NCI-H1694 (cell line): ENCODE measurements at places on chromosomes 12 and 14.

DNA sequence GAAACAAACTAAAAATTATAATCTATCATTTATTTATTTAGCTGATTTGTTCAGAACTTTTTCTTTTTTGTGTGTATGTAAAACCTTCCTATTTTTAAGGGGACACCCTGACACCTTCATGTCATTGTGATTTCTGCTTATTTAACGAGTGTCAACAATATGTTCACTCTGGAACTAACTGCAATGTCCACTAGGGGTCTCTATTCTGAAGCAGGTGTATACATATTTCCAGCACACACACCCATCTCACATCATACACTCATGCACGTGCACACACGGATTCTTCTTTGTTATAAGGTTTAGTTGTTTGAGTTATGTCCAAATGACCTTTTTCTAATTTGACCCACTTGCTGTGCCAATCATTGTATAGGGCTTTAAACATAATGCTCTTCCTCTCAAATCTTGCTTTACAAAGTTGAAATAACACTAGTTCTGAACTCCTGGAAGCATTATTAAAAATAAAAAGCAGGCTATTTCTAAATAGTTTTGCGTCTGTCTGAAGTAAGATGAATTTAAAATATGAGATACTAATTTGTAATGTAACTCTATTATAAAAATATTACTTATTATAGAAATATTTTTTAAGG, 15.5 kb downstream of the E2F7 start:
- DNase-seq = peak; percentile 68

DNA sequence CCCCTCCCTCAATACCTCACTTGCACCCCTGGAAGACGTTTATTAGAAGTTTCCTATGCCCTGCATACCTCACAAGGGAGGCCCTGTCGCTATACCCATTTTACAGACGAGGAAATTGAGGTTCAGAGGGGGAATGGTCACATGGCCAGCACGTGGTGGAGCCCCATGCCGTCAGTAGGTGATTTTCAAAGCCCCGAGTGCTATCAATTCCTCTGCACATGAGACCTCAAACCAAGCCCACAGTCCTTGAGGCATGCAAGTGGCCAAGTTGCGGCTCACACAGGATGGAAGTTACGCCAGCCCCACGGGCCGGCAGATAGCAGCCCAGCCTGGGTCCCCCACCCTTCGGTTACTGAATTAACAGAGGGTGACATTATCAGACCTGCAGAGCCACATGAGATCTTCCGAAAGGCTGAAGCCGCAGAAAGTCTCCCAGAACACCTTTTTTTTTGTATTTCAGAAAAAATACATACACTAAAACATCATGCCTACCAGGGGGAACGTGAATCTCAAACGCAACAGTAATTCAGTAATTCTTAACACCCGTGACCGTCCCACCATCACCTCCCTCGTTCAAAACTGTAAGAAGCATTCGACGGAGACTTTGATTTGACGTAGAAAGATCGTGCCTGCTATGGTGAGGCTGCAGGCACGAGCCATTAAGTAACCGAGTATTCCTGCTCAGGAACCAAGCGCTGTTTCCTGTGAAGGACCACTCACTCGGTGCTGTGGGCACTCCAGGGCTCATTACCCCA, 129.0 kb downstream of the RFLNA start:
- no peak for DNase-seq

- no peak for DNase-seq
Measured at GRCh38 chr12:52524241-52524897, 4.2 kb upstream of the KRT5 start.

DNA sequence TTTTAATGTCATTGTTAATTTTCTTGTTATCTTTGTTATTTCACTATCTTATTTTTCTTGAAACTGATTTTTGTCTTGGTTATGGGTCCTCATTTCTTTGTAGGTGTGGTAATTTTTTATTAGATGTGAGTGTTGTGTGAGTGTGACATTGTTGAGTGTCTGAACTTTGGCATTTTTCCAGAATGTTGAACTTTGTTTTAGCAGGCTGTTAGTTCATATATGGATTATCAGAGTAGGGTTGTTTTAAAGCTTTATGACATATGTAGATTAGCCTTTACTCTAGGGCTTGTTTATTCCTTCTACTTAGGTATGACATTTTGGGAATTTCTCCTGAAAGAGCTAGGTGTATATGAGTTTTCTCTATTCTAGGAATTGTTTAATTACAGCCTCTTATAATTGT, 103.9 kb downstream of the ARID2 start:
- DNase-seq = no peak

- DNase-seq = no peak
Measured at GRCh38 chr14:87874676-87875075, 118.3 kb downstream of the GALC start.

DNA sequence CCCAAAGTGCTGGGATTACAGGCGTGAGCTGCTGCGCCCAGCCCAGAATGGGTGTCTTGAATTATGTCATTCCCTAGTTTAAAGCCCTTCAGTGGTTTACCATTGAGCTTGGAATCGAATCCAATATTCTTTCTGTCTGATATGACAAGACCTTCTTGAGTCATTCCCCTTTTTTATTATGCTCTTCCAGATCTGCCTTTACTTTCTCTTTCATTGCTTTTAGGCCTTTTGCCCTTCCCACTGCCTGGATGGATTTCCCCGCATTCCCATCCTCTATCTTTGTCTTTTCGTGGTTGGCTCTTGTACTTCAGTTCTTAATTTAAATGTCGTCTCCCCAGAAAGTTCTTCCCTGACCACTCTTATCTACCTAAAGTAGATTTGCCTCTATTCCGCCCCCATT, 1.6 kb downstream of the TRAFD1 start:
- DNase-seq = no peak

DNA sequence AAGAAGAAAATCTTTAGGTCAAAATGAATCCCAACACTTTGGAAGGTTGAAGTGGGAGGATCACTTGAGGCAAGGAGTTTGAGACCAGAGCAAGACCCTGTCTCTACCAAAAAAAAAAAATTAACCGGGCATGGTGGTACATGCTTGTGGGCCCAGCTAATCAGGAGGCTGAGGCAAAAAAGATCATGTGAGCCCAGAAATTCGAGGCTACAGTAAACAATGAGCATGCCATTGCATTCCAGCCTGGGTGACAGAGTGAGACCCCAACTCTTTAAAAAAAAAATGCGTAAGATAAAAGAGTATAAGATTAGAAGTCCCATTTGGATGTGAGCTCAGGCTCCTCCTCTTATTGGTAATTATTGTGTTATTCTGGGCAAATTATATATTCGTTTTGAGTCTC, 30.8 kb upstream of the EVL start:
- DNase-seq = no peak

- DNase-seq = no peak
Measured at GRCh38 chr12:104746467-104747088, 211.5 kb downstream of the SLC41A2 start.

DNA sequence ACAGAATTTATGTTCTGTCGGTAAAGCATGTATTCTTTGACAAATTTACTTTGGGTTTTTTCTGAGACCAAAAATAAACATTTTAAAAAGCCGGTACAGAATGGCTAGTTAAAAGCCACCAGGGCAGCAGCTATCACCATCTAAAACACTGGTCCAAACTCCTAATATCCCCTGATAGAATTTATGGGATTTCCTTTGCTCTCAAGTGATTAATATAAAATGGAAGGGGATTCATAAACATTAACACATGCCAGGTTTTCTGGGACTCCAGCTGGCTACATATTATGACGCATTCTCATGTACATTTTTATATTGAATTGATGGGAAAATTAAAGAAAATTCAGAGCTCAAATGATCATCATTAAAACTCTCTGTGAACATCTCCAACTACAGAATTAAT, 640.8 kb downstream of the C12orf50 start:
- no peak for DNase-seq

GRCh38 chr12:570921-571794, 92.1 kb downstream of the NINJ2 start:
- no peak for DNase-seq

- peak; percentile 58 for DNase-seq
Measured at GRCh38 chr12:57893431-57894353, 47.2 kb upstream of the CTDSP2 start.

- no peak for DNase-seq
Measured at GRCh38 chr12:53733807-53734200, 6.6 kb upstream of the CALCOCO1 start.

DNA sequence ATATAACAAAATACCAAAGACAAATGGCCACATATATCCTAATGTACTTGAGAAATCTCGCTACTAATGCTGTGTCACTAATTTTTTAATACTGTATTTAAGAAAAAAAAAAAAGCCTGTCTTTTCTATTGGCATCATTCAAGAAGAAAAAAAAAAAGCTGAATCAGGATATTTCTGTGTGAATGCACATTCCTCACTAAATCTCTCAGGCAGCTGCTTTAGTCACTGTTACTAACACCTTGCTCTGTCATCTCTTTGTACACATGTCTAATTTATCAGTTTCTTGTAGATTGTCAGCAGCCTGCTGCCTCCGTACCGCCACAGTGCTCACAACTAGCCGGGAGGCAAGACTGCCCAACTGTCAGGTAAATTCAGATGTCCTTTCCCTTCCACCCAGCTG, 32.0 kb upstream of the FGD4 start:
- DNase-seq = no peak

GRCh38 chr14:71905031-71905430, 27.2 kb upstream of the RGS6 start:
- DNase-seq = no peak

DNA sequence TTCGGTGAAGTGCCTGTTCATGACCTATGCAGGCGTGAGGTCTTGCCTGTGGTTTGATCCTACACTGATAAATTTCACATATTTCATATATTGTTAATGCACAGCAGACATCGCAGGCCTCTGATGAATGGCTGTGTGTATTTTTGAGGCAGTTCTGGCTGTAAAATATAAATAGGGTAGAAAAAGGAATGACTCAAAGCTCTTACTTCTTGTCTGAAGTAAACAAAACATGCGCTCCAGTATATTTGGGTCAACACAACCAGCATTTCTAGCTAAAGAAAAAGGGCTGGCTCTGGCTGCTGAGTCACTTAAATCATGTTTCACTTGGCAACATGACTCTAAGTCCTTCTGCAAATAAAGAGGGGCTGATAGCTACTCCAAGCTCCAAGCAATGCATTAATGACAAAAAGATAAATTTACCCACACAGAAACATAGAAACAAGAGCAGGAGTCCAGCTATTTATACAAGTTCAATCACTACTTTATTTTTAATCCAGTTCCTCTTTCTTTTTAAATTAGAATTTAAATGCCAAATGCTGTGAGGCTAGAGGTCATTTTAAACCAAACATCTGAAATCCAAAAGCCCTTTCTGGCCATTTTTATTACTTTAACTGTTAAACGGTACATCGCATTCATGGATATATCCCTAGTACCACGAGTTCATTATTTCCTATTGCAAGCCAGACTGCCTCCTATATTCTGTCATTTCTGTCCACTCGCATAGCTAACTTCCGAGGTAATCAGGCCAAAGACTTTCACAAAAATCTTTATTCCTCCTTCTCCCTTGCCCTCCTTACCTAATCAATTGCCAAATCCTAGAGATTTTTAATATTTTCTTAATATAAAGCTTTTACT, 54.3 kb upstream of the TMCC3 start:
- no peak for DNase-seq

DNA sequence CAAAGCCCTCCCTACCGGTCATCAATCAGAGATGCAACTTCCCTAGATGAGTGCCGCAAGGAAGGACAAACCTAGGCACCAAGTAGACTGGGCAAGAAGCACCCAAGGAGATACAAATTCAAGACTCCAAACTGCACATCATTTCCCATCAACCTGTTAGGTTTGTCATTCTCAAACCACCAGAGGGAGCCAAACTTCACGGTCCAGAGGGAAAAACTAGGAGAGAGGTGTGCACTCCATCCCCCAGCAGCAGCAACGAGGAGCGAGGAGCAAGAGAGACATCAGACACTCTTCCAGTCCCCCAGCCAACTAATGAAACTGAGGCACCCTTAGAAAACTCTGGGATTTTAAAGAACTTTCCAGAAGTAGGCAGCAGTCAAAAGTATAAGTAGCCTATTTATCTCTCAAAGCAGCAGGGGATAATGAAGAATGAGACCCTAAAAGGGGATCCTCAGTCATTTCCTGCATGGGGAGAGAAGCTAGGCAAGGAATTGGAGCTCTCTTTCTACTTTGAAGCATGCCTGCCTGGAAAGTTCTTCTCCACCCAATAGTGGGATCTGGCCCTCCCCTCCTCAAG, 37.0 kb upstream of the NT5DC3 start:
- no peak for DNase-seq

- DNase-seq = no peak
Measured at GRCh38 chr14:96512602-96513397, 10.6 kb downstream of the PAPOLA start.

- DNase-seq = no peak
Measured at GRCh38 chr14:67242168-67242420, 859 bp downstream of the PALS1 start.

DNA sequence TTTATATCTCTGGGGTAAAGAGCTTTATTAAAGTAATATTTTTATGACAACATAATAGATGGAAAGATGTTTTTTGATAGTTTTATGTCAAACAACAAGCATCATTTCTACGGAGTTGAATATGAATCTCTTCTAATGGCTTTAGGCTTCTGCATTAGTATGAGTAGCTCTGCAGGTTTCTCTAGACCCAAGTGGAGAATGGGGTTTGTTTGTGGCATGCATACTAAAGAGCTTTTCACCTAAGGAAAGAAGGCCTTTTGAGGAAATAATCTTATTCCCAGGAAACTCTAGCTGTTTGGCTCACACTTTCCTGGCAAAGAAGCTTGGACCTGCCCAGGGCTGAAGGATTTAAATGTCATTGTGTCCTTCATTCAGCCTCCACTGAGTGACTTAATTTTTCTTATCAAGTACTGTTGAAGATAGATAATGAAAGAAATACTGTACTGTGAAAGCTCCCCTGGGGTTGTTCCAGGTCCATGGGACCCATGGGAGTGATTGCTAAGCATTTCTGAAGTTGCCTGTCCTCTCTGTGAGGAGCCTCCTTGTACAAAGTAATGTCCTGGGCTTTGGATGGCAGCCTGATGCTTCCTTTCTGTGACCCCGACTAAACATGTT, 469.3 kb downstream of the LRIG3 start:
- DNase-seq = no peak

- DNase-seq = no peak
Measured at GRCh38 chr12:63911341-63911740, 66.8 kb downstream of the SRGAP1 start.

- DNase-seq = no peak
Measured at GRCh38 chr12:49555631-49556390, 12.1 kb downstream of the MCRS1 start.

DNA sequence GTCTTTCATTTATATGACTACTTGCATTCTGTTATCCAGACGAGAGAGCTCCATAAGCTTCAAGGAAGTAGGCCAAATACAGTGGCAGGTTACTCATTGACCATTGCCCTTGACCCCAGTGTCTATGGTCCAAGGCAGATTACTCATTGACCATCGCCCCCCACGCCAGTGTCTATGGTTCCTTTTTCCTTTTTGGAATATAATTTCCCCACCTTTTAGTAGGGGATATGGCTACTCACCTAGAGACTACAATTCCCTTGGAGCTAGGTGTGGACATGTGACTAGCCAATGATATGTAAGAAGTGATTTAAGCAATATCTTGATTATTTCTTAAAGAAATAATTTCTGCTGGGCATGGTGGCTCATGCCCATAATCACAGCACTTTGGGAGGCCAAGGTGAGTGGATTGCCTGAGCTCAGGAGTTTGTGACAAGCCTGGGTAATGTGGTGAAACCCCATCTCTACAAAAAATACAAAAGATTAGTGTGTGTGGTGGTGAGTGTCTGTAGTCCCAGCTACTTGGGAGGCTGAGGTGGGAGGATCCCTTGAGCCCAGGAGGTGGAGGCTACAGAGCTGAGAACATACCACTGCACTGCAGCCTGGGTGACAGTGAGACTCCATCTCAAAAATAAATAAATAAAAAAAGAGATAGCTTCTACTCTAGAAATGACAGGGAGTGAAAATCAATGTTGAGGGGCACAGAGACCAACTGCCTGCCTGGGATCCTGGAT, 32.6 kb downstream of the SIX4 start:
- no peak for DNase-seq
